SHP77 (cell line): ENCODE measurements at places on chromosomes 13 and 19.
A peak's percentile ranks its signal among the peaks of the same experiment; 100 is the strongest.

DNA sequence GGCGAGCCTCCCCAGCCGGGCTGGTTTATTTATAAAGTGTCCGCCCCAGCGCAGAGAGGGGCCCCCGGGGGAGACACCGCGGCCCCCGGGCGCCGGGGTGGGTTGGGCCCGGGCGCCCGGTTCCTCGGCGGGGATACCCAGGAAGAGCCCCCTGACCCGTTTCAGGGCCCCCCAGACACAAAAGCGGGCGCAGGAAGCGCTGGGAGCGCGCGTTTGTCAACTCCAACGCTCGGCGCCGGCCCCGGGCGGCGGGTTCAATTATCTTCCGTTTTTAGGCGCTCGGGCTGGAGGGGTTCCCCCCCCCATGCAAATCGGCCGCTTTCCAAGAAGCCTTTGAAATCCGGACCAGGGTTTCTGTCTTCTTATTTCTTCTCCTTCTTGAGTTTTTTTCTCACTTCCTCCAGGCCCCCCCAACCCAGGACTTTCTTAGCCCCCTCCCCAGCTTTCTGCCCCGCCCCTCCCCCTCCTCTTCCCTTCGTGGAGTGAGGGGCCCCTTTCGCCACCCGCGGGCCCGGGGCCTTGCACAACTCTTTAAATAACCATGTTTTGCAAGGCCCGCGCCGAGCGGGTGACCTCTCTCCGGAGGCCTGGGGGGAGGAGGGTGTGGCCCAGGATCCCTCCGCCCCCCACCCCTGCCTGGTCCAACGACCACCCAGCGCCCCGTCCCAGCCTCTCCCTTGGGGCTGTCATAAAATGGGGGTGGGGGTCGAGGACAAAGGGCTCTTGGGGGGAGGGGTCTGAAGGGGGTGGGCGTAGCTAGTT lies 935 bp downstream of the ARID3A start:
- DNase-seq, result no peak

- no peak for DNase-seq
These were observed 11.5 kb upstream of the MTRF1 start for GRCh38 chr13:41274881-41275280.

DNA sequence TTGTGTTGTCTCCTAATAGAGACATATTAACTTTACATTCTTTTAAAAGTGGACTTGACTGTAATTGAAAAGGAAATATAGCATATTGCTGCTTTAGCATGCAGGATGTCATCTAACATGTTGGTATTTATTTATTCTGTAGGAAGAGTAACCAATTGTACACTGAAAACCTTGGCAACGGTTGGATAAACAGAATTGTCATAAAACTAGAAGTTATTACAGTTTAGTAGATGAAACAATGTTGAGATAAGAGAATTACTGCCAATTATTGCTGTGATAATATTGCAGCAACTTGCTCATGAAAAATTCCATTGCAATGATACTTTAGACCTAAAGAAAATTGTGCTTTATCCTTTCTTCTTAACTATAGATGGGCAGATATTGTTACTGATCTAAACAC lies 7.6 kb upstream of the ERCC5 start:
- no peak for DNase-seq

- DNase-seq, result peak; percentile 58
These were observed 28.9 kb downstream of the AP2S1 start for GRCh38 chr19:46821512-46822409.

DNA sequence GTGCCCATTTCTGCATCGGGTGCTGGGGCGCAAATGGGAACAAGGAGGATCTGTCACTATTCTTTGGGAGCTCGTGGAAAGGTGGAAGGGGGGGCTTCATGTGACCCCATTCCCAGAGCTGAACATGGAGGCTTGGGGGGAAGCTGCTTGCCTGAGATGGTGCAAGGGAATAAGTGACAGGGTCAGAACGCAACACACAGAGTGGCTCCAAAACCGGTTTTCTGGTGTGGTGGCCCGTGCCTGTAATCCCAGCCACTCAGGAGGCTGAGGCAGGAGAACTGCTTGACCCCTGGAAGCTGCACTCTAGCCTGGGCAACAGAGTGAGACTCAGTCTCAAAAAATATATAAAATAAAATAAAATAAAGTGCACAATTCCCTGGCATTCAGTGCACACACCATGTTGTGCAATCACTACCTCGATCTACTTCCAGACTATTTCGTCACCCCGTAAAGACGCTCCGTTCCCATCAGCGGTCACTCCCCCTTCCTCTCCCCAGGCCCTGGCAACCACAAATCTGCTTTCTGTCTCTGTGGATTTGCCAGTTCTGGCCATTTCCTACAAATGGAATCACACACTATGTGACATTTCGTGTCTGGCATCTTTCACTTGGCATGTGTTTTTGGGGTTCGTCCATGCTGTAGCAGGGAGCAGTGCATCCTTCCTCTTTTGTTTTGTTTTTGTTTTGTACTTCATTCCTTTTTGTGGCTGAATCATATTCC lies 18.2 kb upstream of the COMP start:
- no peak for DNase-seq

DNA sequence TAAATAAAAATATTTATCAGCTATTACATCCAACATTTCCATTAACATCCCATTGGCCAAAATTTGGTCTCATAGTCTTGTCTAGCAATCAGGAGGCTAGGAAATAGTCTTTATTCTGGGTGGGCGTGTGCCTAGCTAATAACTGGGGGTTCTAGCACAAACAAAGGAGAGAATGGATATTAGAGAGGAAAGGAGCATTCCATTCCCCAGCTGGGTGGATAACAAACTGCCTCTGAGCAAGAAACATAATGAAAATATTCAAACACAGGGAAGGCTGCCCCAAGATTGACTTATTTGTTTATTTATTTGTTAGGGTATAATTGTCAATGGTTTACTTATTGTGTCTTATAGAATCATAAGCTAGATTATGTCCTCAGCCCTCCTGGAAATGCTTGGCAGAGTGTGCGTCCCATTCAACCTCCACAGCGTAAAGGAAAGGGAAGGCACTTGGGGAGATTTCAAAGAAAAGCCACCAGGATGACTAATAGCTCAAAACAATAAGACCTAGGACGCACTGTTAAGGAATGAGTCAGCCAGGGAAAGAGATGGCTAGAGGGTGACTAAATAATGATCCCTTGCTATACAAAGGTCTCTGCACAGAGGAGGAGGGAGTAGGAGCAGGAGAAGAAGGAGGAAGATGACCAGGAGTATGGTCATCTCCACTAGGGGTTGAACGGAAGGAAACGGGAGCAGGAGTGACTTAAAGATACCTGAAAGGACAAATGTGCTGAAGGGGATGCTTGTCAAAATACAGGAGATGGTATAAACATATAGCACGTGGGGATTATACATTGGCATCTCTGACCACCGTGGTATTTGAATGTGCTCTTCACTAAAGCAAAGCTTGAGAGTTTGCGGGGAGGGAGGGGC lies 23.5 kb upstream of the USP12 start:
- no peak for DNase-seq

DNA sequence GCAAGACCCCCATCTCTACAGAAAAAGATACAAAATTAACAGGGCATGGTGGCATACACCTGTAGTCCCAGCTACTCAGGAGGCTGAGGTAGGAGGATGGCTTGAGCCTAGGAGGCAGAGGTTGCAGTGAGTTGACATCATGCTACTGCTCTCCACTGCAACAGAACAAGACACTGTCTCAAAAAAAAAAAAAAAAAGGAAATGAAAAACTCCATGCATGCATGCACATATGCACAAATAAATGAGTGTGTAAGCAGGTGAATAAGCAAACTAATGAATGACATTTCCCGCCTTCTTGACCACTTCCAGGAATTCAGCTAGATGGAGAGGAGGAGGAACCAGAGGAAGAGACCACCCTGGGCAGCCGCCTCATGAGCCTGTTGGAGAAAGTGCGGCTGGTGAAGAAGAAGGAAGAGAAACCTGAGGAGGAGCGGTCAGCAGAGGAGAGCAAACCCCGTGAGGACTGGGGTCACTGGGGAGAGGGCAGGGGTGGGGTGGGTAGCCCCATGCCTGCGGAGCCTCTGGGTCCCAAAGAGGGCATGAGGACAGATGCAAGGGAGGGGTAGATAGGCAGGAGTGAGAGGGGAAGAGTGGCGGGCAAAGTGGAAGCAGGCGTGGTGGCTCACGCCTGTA lies 58.8 kb downstream of the RYR1 start:
- DNase-seq, result no peak

GRCh38 chr19:1144741-1145140 lies 29.3 kb downstream of the SBNO2 start:
- no peak for DNase-seq

DNA sequence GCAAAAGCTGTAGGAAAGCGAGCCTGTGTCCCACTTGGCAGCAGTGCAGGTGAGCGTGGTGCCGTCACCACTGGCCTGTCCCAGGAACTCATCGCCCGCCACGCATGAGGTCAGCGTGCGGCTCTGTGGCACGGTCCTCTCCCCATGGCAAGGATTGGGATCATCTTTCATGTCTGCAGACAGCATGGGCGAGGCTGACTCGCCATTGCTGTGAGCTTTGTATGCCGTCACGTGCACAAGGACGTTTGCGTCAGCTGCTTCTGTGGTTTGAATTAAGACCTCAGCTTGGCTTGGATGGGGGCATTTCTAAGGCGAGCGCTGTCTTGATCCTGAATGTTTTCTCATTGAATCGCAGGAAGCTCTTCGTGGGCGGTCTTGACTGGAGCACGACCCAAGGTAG lies 9.8 kb downstream of the DAZAP1 start:
- no peak for DNase-seq

DNA sequence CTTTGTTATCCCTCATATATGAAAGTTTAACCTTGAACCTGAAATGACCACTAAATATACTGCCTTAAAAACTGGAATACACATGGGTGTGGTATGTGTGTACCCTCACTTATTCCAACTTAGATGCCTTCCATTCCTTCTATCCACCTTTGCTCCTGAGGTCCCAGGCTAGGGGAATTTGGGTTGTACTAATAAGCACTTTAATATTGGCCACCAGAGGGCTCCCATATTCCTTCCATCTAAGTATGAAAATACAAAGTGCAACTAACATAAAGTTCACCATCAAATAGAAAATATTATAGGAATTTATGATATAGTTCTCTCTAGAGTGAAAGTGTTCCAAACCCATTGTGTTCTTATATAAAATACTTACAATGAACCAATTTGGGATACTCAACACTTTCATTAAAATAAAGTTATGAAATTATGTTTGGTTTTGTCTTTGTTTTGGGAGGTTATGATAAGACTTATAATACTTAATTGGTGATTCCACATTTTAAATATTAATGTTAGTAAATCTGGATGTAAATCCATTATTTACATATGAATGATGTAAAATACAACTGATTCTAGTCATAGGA lies 62.3 kb downstream of the ITGBL1 start:
- DNase-seq, result peak; percentile 70

GRCh38 chr19:47433121-47433520 lies 13.8 kb upstream of the MEIS3 start:
- DNase-seq, result no peak

GRCh38 chr13:97569841-97570240 lies 135.9 kb downstream of the RAP2A start:
- no peak for DNase-seq

GRCh38 chr19:5554828-5555227 lies 12.9 kb downstream of the TINCR start:
- DNase-seq, result no peak

GRCh38 chr19:55370305-55370988 lies at the start of gene IL11:
Gene IL11, minus strand, starts transcription at chr19:55370463. Its CDS starts 153 bp downstream, at chr19:55370310.
- no peak for DNase-seq

DNA sequence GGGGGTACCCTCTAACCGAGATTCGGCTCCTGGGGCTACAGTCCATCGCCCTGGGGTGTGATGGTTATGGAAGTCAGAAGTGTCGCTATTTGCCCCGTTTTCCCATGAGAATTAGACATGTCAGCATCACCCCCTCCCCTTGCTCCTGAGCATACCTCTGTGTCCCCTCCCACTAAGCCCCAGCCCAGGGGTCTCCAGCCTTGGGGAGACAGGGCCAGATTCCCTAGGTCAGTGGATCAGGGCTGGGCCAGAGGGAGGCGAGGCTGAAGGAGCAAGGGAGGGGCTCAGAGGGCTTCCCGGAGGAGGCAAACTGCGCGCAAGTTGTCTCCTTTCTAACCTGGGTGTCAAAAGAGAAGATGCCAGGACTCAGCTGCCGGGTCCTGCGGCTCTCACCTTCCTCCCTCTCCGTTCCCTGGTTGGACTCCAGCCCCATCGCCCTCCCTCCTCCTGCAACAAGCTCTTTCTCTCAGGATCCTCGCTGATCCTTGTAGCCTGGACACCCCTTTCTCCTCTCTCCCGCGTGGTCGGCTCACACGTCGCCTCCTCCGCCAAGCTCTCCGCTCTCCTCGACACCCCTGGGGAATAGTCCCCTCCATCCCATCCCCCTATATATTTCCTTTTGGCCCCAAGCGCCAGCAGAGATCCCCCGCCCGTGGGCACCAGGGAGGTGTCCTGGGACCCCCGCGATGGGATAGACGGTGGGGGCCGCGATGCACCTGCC lies 459 bp upstream of the TMEM59L start:
- no peak for DNase-seq

DNA sequence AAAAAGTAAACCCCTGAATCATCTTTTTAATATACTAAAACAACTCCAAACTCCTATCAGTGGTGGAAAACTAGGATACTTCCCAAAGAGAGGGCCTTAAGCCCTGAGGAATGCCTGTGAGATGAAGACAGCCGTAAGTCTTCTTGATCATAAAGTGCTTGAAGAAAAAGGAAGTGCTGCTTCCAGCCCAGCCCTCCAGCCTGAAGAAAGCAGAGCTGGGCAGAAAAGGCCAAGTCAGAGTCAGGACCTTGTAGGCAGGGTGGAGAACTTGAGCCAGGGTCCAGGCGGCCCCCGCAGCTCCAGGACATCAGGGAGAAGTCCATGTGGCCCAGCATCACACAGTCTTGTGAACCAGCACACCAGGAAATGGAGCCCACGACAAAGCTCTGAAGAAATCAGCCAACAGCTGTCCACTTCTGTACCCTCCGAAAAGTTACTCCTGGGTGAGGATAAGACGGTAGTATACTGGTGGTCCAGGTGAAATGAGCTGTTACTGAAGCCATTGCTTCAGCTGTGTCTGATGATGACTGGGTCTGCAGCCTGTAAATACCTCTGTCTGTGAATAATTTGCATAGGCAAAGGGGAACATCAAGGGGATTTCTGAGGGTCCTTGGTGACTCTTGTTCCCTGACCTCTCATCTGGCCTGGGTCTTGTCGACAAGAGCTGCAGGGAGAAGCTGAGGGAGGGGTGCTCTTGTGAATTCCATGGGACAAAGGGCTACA lies 18.7 kb upstream of the CRYL1 start:
- DNase-seq, result no peak
